ENCODE measurements at places on chromosomes 1 and 21.

DNA sequence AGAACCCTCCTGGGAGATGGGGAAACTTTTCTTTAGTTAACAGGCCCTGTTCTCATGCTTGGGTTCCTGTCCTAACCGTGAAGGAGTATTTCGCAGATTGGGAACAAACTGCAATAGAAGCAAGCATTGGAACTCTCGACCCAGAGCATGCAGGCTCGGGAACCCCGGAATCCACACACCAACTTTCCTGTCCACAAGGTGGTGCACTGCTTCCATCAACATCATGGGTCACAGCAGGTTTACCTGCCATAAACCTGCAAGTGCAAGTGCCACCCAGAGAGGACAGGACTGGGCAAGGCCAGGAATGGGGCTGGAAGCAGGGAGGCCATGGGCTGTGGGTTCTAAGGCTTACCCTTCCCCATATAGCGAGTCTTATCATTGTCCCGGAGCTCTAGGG lies 6.9 kb downstream of the ENO1 start:
- no peak for DNase-seq

DNA sequence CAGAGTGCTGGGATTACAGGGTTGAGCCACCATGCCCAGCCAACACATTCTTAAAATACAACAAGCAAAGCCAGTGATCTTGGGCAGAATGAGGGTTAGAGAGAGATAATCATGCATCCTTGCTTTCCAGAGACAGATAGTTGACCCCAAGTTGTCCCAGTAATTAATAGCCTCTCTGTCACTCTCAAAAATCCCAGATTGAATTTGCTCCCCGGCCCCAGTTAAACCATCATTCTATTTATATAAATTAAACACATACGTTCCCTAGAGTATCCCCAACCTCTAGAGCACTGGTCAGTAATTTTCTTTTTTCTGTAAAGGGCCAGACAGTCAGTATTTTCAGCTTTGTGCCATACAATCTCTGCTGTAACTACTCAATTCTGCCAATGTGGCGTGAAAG lies 16.4 kb upstream of the TARDBP start:
- DNase-seq = no peak

GRCh38 chr1:15196807-15197530 lies 43.4 kb downstream of the TMEM51 start:
- DNase-seq = no peak

- no peak for DNase-seq
These were observed 32.7 kb downstream of the BEND5 start for GRCh38 chr1:48744032-48744431.

DNA sequence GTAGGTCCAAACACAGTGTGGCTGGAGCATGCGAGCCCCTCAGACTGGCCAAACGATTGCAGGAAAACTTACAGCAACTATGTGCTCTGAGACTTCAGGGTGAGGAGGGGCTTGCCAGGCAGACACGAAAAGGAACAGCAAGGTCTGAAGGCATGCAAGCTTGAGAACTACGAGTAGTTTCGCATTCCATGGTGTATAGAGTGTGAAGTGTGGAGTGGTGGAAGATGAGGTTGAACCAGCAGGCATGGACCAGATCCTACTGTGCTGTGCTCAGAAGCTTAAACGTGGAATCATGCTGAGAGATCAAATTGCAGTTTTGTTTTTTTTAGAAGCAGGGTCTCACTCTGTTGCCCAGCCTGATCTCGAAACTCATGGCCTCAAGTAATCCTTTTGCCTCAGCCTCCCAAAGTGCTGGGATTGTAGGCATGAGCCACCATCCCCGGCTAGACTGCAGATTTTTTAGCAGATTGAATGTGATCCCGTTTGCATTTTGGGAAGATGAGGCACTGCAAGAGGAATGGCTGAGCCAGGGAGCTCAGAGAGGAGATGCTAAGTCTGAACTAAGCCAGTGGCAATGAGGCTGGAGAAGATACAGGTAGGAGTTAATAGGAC lies 5.1 kb upstream of the TFAP2E start:
- DNase-seq = no peak

- DNase-seq = no peak
These were observed 51.4 kb downstream of the YARS1 start for GRCh38 chr1:32765570-32766327.

DNA sequence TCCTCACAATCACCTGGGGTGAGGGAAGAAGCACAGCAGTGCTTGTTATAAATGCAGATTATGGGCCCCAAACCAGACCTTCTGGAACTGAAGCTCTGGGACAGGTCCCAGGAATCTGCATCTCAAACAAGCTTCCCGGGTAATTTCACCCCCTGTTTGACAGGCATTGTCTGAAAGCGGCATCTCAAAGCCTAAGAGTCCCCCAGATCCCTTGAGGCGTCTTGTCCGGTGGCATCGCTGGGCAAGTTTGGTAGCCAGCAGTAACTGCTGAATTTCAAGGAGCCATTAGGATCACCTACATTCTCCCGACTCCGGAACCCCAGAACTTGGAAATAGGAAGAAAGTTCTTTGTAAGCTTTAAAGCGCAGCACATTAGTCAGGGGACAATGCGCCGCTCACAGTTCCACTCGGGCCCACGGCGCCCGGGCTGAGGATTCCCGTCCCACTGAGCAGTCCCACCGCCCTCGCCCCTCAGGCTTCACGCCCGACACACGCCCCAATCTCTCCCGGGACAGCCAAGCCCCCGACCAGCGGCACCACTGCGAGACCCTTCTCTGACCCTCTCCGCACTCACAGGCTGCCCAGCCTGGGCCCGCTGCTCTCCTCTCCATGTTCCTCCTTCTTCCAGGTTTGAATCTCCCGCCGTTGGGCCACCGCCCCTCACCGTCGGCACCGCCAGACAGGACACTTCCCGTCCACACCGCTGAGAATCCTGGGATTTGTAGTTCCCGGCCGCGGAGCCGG lies at the start of gene IQGAP3:
IQGAP3 (minus strand) TSS at position 647 of the 744 bp plus-strand sequence; CDS start at position 611, 36 bp downstream.
- DNase-seq = peak; percentile 60

- DNase-seq = no peak
These were observed 94.5 kb upstream of the LPGAT1 start for GRCh38 chr1:211925016-211925415.

DNA sequence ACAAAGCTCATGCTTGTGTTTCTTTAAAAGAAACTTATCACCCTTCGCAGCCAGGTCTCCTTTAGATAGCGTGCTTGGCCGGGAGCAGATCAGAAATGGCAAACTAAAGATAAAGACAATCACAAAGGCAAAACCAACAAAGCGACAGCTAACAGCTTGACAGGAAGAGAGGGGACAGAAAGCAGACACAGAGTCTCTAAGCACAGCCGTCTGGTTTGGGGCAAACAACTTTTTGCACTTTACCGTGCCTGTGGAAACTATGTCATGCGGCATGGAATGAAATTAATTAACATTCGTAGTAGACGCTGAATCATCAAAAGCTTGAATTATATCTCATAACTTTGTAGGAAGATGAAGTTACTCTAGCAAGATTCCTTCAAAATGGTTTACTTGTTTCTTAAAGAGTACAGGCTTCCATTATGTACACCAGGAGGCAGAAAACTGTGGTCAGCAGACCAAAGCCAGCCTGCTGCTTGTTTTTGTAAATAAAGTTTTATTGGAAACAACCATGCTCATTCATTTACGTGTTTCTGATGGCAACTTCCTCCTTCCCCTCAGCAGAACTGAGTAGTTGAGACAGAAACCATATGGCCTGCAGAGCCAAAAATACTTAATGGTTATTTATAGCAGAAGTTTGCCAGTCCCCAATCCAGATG lies 183.2 kb downstream of the KIF26B start:
- DNase-seq = no peak

DNA sequence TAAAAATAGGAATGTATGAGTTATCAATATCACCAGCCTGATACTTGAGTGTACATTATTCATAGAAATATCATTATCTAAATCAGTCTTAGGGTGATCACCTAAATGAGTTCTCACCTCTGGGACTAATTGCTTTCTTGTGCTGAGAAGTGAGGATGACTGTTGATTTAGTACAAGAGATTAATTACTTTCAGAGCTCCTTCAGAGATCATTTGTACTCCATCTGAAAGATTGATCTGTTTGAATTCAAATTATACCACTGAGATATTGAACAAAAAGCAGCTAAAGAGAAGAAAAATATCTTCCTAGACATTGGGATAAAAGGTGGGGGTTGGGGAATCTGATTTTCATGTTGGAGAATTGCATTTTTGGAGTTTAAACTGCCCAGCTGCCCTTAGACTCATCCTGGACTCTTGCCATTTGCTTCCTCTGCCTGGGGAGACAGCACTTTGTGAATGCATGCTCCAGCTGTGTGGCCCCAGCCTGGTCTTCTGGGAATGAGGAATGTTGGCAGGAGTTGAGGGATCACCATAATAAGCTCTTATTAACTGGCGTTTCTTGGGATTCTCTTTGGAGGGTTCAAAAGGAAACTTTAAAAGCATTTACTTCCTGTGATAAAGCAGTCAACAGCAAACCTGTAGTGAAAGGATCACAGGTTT lies 19.7 kb upstream of the PGBD2 start:
- no peak for DNase-seq

DNA sequence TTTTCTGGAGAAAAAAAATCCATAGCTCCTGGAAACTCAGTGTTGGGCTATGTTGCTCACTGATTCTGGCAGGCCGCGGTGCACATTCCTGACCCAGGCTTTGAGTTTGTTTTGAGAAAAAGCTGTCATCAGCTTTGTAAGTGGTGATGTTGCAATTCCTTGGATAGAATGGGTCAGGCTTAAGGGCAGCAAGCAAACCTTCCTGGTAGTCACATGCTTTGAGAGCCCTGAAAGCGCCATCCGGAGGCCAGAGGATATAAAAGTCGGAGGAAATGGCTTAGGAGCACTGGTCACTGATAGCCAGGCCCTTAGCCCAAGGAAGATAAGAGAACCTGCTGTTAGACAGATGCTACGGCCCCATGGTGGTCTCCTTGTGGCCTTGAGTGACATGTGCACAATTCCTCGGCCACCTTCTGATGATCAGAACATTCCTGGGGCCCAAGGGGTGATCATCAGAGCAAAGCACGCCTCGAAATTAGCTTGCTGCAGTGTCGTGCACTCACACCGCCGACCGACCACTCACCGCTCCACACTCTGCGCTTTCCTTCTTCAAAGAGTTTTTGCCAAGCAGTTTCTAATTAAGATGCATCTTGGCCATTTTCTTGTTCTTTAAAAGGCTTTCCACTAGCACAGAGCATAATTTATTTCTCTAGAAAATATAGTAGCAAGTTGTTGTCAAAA lies 78.6 kb downstream of the MAN1C1 start:
- peak; percentile 57 for DNase-seq

GRCh38 chr1:9028921-9029705 lies 2.9 kb upstream of the SLC2A7 start:
- no peak for DNase-seq

All from C1 segment of cervical spinal cord (tissue), 14 donors.